ENCODE measurements at places on chromosomes 13 and 19.

DNA sequence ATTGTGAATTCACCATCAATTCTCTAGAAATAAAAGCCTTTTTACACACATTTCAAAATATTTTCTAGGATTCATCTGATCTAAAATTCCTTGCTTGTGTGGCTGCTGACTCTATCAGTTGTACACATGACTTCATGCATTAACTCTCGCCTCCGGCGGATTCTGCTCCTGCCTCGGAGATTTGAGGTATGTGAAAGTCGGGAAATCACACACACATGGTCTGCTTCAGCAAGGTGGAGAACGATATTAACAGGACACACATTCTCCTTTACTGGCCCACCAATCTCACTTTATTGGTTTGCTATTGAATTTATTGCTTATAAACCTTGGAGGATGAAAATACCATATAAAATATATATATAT, 855.7 kb downstream of the SLITRK5 start:
- no peak for DNase-seq

DNA sequence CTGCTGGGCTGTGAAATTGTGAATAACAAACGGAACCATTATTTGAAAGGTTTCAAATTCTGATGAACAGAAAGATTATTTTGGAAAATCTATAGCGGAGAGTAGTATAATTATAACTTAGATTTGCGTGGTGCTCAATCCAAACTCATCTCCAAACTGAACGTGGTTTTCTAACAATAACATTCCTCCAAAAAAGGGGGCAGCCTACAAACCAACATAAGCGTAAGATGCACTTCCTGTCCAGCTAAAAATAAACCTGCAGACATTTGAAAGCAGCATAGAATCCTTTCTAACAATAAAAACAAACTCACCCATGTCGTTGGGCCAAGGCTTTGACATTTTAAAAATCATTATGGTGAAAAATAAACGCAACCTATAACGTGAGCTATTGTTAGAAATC, 178.4 kb downstream of the COL4A1 start:
- no peak for DNase-seq

DNA sequence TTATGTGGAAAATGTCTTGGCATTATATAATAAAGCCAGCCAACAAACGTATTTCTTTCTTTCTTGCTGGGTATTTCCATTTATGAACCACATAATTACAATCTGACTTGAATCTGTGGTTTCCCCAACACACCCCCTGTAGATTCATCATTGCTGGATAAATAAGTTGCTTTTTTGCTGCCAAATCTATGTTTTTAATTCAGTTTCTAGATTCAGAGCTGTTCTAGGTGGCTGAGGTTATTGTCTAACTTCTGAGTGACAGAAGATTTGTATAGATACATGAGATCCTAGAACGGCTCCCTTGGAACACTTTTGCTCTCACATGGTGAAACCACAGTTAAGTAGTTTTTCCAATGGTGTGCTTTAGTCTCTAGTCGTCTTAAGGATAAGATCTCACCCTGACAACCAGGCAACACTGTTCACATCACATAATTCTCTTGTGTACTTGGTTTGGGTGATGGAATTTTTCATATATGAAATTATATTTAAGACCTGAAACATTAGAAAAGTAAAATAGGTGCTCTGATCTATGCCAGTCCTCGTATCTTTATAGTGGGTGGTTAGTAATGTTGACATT, 239.1 kb downstream of the KLF12 start:
- no peak for DNase-seq

GRCh38 chr13:41456768-41457588, at the start of gene RGCC:
TSS of gene RGCC (plus strand) at chr13:41457550. CDS start at chr13:41457708, 158 bp downstream.
- DNase-seq = peak; percentile 88
